ENCODE measurements at places on chromosomes 5 and 9.

DNA sequence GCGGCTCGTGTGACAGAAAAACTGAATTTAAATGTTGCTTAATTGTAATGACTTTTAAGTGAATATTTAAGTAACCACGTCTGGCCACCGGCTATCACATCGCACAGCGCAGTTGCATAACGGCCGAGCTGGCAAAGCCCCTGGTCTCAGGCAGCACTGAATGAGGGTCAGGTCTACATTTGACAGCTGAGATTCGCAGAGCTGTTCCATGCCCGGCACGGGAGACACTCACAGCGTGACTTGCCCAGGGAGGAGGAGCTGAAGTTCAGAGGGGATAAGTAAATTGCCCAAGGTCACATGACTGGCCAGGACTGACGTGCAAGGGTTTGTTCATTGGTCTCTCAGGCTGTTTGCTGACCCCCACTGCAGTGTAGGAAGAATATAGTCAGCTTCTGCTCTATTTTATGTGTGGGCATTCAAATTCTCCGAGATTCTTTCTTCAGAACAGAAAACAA, 17.4 kb upstream of the COL5A1 start:
- DNase-seq, result no peak

DNA sequence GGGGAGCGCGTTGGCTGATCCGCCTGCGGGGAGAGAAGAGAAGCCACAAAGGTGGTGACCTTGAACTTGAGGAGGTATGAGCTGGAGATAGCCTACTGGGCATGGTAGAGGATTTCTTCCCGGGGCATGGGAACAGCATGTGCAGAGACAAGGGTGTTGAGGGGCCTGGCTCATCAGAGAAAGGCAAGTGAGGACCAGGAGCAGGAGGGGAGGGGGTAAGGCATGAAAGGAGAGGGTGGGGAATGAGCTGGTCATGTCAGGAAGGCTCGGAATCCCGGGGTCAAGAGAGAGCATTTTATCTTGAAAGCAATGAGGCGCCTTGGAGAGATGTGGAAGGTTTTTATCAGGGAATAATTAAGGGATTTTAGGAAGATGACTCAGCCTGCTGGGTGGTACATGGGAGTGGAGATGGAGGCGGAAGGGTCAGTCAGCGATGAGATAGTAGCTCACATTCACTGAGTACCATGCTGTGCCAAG, 121.1 kb downstream of the LHX2 start:
- DNase-seq, result no peak

DNA sequence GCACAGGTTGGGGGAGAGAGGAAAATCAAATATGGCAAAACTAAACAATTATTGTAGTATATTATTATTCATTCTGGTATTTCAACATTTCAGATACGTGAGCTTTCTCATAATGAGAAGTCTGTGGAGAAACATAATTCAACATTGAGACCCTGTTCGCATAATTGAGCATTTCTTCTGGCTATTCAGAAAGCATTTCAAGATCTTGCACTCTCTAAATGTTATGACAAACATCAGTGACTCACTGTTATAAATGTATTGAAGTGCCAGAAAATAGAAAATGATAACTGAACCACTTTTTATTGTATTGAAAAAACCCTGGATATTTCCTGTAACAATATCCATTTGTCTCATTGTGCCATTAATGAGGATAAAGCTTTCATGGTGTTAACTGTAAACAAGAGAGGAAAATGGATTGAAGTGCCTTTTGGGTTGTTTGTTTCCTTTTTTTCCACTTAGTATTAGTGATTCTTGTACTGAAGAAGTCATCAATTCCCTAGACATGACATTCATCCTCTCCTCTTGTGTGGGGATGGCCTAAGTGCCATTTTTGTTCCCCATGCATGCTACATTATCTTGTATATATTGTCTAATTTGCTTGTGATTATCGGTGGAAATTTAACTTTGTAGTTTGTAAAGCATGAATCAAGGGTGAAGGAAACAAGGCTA, 124.6 kb downstream of the CAMK4 start:
- no peak for DNase-seq

DNA sequence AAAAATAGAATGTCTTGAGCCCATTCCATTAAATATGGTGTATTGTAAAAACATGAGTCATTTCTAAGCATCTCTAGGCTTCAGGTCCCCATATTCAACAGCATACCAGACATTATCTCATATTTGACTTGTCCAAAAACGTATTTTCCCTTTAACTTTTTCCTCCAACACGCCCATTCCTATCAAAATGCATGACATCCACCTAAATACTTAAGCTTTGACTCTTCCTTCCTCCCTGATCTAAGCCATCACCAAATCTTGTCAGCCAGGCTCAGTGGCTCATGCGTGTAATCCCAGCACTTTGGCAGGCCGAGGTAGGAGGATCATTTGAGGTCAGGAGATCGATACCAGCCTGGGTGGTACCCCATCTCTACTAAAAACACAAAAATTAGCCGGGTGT, 23.9 kb downstream of the VCP start:
- no peak for DNase-seq

- no peak for DNase-seq
Measured at GRCh38 chr5:136018814-136019783, 9.7 kb upstream of the TGFBI start.

- no peak for DNase-seq
Measured at GRCh38 chr9:71911908-71912335, 483 bp downstream of the C9orf85 start.

- DNase-seq, result no peak
Measured at GRCh38 chr5:157812086-157812485, 46.9 kb downstream of the CLINT1 start.

- DNase-seq, result no peak
Measured at GRCh38 chr5:53678981-53679660, 118.7 kb downstream of the NDUFS4 start.

DNA sequence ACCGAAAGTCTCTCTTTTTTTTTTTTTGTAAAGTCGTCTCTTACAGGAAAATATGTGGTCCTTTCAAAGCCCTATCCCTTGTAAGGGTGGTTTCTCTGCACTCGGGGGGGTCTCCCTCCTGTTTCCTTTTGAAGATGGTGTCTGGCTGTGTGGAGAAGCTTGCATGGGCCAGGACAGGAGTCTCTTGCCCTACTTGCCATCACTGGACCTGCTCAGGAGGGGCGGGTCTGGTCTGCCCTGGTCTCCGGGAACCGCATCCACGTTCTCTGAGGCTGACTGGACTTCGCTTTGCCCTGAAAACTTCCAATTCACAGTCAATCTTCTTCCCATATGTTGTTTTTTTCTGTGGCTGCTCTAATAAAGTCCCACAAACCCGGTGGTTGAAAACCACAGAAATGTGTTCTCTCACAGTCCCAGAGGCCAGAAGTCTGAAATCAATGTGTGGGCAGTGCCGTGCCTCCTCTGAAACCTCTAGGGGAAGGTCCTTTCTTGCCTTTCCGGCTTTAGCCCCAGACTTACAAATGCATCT, 92.9 kb upstream of the IER5L start:
- DNase-seq, result no peak

- DNase-seq, result no peak
Measured at GRCh38 chr5:167777746-167778145, 513.7 kb upstream of the WWC1 start.

GRCh38 chr5:120297616-120298015, 166.5 kb upstream of the PRR16 start:
- no peak for DNase-seq

DNA sequence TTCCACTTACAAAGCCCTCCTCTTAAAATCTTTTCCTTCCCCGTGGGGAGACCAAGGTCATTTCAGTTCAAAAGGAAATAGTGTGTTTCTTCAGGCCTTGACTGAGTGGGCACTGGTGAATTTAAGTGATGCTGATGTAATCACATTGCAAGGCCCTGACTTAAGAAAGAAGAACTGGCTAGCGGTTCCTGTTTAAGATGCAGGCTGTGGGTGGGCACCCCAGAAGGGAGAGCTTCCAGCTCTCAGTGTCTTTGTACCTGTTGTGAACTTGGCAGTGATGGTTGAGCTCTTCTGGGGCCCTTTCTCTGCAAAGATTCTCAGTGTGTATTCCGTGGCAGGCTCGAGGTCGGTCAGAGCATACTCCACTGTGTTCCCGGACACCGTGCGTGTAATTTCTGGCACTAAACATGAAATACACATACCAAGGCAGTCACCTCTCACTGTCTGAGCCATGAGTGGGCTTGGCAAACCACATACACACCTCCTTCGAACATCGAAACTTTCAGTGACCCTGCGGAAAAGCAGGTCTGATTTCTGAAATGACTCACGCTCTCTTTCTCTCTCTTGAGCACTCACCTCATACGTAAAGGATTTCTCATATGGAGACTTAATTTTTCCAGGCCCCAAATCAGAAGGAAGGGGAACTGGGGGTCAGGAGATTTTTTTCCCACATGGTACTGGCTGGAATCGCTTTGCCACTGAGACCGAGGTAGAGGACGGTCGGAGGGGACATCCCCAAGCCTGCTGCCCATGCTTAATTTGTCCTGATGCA, 81.9 kb downstream of the TNC start:
- DNase-seq, result no peak

GRCh38 chr5:171424726-171425125, 5.3 kb downstream of the FGF18 start:
- DNase-seq, result no peak

GRCh38 chr9:112044186-112044585, 130.9 kb downstream of the SUSD1 start:
- DNase-seq, result no peak

- no peak for DNase-seq
Measured at GRCh38 chr5:157820593-157821252, 38.2 kb downstream of the CLINT1 start.

- no peak for DNase-seq
Measured at GRCh38 chr9:14323083-14323971, 9.4 kb upstream of the NFIB start.

GRCh38 chr9:27528076-27528885, 1.3 kb downstream of the MOB3B start:
- peak; percentile 7 for DNase-seq

GRCh38 chr9:128340691-128341434, 536 bp downstream of the SLC27A4 start:
- DNase-seq, result no peak

GRCh38 chr5:82777106-82777505, 300.1 kb downstream of the TMEM167A start:
- DNase-seq, result no peak

GRCh38 chr9:125524583-125525355, 182.2 kb downstream of the MAPKAP1 start:
- no peak for DNase-seq
